SK-N-SH (cell line): ENCODE measurements at places on chromosomes 5 and 9.

- DNase-seq, result no peak
These were observed 50.3 kb downstream of the SNCAIP start for GRCh38 chr5:122362361-122362760.

DNA sequence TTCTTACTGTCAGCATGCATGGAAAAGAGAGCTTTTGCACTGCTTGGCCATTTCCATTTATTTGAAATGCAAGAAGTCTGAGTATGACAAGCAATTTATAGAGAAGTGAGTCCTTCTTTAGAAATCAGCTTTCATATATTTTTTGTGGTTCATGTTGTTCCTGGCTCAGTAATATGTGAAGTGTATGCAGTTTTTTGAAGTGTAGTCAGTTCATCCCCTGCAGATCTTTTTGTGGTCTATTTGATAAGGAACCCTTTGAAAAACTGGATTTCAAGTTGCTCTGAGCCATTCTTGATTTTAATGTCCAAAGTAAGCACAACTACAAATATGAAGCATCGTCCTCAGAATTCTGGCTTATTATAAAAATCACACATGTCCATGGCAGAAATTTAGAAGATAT is 294.1 kb upstream of the SMC2 start:
- DNase-seq, result no peak

DNA sequence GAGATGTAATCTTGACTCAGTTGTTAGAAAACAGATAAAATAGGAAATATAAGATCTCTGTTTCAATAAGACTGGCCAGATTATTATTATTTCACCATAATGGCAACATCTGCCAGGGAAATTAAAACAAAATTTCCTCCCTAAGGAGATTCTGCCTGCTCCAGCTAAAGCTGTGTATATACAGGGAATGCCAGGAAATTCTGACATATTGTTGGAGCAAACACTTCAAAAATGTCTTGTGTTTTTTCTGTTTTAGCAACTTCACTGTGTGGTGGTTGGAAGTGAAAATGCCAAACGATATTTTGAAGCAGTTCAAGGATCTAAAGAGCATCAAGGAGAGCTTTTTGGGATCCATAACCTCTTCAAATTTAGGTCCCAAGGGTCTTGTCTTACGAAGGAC is 90.8 kb downstream of the ERCC6L2 start:
- DNase-seq, result no peak

- DNase-seq, result no peak
These were observed 102.5 kb upstream of the CDH10 start for GRCh38 chr5:24747327-24747726.

- DNase-seq, result peak; percentile 19
These were observed 383.6 kb downstream of the CCDC171 start for GRCh38 chr9:15936306-15936921.

DNA sequence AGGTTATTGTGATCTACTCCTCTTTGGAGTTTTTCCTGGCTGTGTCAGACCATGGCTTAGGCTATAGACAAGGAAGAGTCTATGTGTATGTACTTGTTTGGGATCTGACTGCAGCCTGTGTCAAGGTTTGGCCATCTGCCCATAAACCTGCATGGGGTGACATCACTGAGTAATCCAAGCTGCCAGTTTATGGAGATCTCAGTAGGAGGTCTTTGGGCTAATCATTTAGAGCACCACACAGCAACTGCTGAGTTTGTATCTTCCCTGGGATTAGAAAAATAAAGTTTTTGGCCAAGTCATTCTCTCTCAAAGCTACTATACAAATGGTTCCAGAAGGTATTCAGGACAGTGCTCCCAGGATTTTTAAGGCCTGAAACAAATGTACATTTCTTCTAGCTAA is 65.5 kb upstream of the HSPB3 start:
- no peak for DNase-seq

- DNase-seq, result no peak
These were observed 32.3 kb downstream of the DIMT1 start for GRCh38 chr5:62371409-62371808.

- peak; percentile 30 for DNase-seq
These were observed 1703.8 kb downstream of the MAT2B start for GRCh38 chr5:165209101-165209727.
